ENCODE measurements at places on chromosomes 1 and 21.

GRCh38 chr1:84971957-84972356 is 25.0 kb downstream of the MCOLN2 start:
- no peak for DNase-seq

DNA sequence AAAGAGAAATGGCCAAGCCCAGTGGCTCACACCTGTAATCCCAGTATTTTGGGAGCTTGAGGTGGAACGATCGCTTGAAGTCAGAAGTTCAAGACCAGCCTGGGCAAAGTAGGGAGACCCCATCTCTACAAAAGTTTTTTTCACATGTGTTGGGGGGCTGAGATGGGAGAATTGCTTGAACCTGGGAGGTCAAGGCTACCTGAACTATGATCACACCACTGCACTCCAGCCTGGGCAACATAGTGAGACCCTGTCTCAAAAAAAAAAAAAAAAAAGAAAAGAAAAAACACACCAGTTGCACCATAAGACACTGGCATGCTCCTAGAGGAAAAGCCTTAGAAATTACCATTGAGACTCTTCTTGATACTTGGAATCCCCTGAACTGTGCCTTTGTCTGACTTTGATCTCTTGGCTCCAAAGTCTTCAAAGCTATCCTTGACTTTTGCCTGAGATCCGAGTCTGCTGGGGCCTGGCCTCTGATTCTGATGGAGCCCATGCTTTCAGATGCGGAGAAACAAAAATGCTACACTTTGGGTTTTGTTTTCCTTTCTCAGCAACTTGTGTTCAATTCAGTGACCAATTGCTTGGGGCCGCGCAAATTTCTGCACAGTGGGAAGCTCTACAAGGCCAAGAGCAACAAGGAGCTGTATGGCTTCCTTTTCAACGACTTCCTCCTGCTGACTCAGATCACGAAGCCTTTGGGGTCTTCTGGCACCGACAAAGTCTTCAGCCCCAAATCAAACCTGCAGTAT is 33.7 kb downstream of the ATP5PO start:
- DNase-seq = no peak

GRCh38 chr1:151325231-151325630 is 2.0 kb downstream of the PI4KB start:
- DNase-seq = no peak

DNA sequence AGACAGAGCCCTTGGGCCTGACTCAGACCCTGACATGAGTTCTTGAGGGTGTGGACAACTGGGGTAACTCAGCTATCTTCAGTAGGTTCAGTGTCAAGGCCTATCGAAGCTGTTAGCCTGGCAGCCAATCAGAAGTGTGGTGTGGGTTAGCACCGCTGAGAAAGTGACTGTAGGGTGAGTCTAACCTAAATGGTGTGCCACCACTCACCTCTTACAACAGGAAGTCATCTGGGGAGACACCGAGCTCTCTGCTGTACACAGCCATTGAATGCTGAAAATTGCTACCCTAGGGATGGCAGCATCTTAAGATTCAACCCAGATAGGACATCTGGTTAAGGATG is 44.6 kb downstream of the RASSF5 start:
- DNase-seq = no peak

- DNase-seq = peak; percentile 69
These were observed 684 bp downstream of the SLC2A1 start for GRCh38 chr1:42957880-42958487.

- peak; percentile 22 for DNase-seq
These were observed 12.6 kb downstream of the PIGP start for GRCh38 chr21:37060296-37060695.

DNA sequence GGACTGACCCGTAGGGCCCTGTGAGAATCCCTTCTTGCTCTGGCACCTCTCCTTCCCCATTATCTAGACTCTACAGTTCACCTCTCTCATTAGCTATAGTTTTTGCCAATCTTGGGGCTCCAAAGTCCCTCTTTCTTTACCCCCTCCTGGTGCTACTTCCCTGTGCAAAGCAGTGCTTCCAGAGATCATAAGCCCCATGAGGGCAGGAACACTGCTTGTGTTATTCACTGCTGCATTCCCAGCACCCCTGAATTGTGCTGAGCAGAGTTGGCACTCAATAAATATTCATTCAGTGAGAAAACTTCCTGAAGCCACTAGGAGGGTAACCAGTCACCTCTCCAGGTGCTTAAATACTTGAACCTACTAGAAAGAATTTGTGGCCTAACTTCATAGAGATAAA is 2.1 kb upstream of the H3-3A start:
- DNase-seq = no peak

DNA sequence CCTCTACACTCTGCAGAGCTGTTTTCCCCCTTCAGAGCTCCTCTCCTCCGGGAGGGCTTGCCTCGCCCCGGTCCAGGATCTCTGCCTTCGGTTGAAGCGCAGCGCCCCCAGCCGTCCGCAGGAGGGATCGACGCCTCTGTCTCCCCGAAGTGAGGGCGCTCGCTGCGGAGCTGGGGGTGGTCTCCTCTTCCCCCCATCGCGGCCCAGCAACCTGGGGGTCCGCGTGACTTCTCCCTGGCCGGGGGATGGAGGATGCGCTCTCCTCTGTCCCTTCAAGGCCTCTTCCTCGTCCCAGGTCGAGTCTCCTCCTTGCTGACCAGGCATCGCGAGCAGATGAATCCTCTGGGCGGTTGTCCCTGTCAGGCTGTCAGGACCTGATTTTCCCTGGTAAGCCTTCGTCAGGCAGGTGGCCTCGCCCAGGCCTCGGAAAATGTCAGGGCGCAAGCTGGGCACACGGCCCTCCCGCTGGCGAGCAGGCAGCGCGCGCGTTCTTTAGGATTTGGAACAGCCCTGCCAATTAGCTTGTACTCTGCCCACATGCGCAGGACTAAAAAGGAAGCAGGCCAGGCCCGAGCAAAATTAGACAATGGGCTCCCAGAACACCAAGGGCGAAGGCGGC is 90.5 kb downstream of the EDEM3 start:
- DNase-seq = peak; percentile 74
